GM12865 (cell line): ENCODE measurements at places on chromosomes 4 and X.
A peak's percentile ranks its signal among the peaks of the same experiment; 100 is the strongest.

- no peak for DNase-seq
Observed at GRCh38 chrX:9573282-9574106, 108.6 kb downstream of the TBL1X start.

DNA sequence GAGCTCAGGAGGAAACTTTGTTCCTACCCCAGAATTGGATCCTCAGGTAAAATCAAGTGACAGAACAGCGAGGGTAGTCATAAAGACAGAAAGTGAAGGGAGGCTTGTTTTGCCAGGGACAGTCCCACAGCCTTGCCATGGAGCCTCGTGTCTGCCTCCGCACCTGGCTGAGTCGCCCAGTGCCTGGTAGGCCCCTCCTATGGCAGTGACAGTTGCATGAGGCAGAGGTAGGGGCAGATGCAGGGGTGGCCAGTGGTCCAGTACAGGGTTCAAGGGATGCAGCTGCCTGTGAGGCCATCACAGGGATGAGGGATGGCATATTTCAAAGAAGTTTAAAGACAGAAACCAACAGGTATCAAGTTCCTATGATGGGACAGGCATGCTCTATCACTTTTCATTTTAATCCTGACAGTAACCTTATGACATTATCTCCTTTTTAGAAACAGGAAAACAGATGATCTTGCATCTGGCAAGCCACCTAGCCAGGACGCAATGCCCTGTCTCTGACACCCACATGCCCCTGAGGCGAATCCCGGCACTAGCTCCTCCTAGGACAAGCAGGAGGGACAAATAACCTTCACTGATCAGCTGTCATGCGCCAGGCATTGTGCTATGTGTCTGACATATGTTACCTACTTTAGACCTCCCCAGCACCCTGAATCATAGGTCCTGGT is 127.4 kb upstream of the ENPP6 start:
- peak; percentile 20 for DNase-seq

DNA sequence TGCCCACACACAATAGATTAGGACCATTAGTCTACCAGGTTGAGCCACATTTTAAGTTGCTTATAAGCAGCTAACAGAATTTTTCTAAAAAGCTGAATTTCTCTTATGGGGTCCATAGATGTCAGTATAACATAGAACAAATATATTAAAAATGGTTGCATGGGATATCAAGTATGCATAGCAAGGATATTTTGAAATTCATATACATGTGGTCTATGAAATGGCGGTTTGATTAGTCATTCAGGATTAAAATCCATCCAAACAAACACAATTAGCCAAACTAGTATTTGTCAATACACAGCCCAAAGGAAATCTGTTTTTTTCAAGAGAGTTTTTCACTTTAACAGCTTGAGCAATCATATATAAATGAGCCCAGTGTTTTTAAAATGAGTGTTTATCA is 33.5 kb upstream of the AMOT start:
- no peak for DNase-seq

DNA sequence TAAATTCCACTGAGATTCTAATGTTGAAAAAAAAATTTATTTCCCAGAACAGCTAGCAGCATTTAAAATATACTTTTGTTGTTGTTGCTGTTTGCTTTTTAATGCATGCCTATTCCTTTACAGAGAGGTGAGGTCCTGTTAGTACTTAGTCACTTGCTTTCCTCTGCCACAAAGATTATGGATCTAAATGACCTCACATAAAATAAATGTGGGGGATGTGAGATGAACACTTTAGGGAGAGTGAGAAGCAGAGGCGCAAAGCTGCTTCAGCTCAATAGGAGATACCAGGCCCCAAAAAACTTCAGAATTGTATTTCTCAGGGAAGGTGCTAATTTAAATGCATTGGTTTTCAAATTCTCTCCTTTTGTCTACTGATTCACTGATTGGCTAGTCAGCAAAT is 4.0 kb downstream of the LDB2 start:
- DNase-seq: no peak

- DNase-seq: no peak
Observed at GRCh38 chr4:23083391-23083790, 390.7 kb downstream of the GBA3 start.

DNA sequence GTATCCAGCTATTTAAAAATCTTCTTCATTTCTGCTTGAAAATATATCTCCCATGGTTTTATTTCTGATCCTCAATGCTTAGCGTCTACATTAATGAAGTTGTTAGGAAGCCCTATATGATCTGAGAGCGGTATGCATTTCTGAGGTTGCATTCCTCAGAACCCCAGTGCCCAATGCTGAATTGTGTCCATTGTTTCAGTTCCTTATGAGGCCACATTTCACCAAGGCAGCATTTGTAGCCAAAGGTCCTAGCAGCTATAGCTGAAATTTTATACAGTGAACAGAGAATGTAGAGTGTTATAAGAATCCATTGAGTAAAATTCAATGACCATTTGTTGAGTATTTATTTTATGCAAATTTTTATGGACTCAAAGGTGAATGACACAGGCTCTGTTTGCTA is 209.5 kb downstream of the PCDH7 start:
- no peak for DNase-seq

- peak; percentile 4 for DNase-seq
Observed at GRCh38 chrX:53356186-53356585, 66.3 kb downstream of the SMC1A start.

DNA sequence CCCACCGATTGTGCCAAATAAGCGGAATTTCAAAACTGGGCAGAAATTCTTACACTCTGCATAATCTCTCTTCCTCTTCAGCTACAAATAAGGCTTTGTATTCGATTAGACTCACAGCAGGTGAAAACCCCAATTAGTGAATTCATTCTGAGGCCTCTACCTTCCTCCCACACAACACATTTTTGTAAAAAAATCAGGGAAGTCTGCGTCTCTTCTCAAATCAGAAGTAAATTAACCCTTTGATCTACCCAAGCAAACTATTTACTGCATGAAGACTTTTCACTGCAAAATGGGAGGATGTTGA is 200.6 kb upstream of the FTHL17 start:
- DNase-seq: no peak

DNA sequence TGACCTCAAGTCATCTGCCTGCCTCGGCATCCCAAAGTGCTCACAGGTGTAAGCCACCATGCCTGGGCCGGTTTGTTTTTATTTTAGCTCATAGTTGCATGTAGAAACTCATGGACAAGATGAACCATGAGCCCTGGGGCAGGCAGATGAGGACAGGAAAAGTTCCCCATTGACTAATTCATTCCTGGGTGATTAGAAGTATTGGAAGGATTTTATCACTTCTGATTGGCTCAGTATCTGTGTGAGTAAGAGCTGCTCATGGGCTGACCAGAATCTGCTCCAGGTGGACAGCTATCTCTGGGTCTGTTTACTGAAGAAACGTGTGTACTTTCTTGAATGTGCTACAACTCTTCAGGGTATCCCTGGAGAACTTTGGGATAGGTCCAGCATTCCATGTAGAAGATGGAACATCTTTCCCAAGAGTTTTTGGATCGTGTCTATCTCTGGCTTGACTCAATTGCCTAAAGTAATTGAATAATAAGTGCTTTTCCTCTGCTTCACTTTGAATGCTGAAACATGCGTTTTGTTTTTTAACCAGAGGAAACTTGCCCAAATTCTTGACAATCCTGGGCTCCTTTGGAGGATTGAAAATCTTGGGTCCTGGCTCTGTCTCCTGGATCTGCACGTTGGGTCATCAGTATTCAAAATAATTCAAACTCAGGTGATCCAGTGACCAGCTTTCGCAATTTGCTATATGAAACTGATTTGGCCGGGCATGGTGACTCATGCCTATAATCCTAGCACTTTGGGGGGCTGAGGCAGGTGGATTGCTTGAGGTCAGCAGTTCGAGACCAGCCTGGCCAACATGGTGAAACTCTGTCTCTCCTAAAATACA is 88.6 kb upstream of the DHRSX start:
- DNase-seq: no peak

- no peak for DNase-seq
Observed at GRCh38 chr4:181702864-181703495, 540.2 kb upstream of the TENM3 start.

DNA sequence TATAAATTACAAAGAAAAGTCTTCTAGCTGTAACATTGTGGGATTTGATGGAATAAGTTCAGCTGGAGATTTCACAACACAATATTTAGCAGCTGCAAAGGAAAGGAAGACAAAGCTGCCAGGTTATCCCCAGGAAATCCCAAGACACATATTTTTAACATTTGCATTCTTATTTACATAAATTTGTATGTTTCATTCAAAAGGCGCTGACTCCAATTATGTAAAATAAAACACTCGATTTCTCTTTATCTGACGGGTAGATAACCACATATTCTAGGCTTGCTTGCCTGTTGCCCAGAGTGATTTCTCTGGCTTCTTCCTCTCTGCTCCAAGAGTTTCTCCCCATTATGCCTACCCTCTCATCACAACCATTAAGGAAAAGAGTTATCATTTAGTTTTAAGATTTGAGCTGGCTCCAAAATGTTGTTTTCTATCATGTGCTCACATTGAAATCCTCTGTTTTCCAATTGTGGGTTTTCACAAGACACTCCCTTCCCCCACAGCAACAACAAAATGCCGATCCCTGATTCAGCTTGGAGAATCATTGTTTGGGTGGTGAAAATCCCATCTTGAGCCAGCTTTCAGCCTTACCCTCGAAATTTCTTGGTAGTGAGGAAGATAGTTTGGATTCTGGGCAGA is 128.2 kb upstream of the RASGEF1B start:
- no peak for DNase-seq

DNA sequence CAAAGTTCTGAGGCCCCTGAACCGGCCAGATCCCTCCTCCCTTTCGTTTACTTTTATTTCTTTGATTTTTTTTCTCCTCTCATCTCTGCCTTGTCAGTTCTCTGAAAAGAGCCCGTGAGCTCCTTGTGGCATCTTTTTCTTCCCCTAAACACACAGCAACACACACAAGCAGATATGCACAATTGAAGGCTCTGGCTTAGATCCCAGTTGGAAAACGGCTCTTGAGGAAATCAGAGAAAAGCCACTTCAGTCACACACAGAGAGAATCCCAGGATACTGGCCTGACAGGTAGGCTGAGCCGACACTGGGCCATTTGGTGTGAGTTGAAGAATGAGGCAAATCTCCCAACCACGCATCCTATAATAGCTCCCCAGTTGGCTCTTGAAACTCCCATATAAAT is 12.9 kb downstream of the DIPK2B start:
- no peak for DNase-seq

DNA sequence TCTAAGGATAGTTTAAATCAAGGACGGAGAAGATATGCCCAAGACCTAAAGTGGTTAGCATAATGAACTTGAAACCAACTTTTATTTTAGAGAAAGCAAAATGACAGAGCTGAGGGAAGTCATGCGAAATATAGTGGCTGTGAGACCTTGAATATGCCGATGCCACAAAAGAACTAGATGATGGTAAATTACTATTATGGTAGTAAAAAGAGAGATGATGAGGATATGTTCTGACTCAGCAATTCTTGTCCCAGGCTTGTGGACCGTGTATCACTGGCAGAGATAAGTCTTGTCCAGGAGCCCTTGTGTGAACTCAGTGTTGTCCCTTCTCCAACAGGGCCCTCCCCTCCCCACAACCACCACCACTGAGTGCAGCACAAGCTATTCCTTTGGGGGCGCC is 1605.6 kb upstream of the TENM3 start:
- DNase-seq: peak; percentile 51

- DNase-seq: peak; percentile 53
Observed at GRCh38 chr4:6916587-6917460, 7.2 kb downstream of the TBC1D14 start.

GRCh38 chr4:176185051-176185450 is 10.3 kb downstream of the SPATA4 start:
- DNase-seq: no peak

- no peak for DNase-seq
Observed at GRCh38 chr4:53541577-53542206, 49.6 kb downstream of the LNX1 start.

GRCh38 chr4:8708401-8709021 is 115.9 kb downstream of the CPZ start:
- DNase-seq: no peak

DNA sequence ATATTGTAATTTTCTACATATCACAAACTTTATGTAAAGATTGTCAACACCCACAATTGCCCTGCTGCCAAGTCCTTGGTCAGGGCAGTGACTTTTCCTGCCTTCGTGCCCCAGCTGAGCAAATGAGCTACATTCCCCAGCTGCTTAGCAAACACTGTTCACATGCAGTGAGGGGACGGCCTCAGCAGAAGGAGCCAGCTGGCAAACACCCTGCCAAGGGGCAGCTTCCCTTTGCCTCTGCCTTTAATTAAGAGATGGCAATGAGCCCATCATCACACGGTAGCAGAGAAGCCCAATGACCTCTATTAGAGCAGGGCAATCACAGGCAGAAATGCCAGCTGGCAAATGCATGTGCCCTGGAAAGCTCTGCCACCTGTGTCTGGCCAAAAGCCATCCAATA is 253.4 kb downstream of the EPHA5 start:
- DNase-seq: no peak

DNA sequence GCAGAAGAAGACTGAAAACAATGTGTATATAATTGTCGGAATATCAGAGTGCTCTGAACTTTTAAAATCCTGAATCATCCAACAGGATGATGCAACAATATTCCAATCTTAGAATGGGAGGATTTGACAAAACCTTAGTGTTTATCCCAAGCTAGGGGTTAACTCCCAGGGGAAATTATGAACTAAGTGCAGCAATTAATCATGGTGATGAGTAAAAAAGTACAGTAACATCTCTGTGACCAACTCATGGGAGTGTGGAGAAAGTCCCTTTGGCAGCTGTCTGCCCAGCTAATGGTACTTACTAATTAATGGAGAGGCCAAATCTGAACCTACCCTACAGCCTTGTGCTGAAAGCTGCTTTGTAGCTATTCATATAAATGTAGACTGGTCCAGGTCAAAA is 257.6 kb upstream of the DDX53 start:
- no peak for DNase-seq

DNA sequence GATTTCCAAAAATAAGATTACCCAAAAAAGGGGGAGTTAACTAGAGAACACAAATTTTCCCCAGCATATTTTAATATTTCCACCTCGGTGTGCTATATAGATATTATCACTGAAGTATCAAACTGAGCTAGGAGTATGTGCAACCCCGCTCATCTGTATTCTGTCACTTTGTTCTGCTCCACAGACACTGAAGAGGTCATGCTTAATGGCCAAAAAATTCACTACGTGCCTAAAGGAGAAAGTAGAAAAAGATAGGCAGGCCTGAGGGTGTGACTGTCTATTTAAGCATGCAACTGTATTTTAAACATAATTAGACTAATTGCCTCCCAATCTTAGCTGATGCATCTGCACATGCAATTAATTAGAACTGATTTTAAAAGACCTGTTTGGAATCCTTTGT is 24.5 kb downstream of the SH3RF1 start:
- DNase-seq: no peak
